ENCODE measurements at places on chromosomes 6 and 20.

DNA sequence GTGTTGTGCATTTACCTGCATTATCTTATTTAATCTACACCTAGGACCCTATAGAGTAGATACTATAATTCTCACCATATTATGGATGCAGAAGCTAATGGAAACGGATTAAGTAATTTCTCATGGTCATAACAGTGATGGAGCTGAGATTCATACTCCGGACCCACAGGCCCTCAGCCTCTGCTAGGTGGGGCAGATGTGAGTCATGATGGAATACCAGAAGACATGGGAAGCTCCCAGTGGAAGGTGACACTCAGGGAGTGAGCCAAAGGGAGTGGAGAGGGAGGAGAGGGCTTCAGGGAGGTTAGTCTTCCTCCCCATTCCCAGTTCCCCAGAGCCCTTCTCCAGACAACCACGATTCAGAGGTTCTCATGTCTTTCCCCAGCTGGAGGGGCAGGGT, 65.2 kb upstream of the GPR6 start:
- no peak for DNase-seq

- DNase-seq: no peak
These were observed 39.1 kb upstream of the SGK1 start for GRCh38 chr6:134357022-134357487.

- no peak for DNase-seq
These were observed 844 bp upstream of the ABRACL start for GRCh38 chr6:139027620-139028182.

DNA sequence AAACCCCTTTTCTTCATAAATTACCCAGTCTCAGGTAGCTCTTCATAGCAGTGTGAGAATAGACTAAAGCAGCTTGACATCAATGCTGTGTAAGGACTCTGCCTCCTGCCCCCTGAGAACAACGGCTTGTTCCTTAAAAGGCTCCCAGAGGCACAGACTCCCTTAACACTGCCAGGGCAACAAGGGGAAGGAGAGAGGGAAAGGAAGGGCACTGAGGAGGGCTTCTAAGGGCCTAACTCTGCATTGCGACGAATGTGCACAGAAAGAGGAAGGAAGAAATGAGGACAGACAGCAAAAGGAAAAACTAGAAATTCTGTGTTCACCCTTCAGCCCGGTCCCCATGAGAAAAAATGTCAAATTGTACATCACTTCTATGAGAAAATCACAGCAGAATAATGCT, 74.0 kb downstream of the AGPAT4 start:
- DNase-seq: no peak

GRCh38 chr20:57008217-57008616, 258.2 kb downstream of the BMP7 start:
- DNase-seq: no peak

GRCh38 chr6:127342296-127342945, 988 bp downstream of the ECHDC1 start:
- no peak for DNase-seq

- DNase-seq: no peak
These were observed 274.8 kb downstream of the LRFN2 start for GRCh38 chr6:40312213-40313015.

DNA sequence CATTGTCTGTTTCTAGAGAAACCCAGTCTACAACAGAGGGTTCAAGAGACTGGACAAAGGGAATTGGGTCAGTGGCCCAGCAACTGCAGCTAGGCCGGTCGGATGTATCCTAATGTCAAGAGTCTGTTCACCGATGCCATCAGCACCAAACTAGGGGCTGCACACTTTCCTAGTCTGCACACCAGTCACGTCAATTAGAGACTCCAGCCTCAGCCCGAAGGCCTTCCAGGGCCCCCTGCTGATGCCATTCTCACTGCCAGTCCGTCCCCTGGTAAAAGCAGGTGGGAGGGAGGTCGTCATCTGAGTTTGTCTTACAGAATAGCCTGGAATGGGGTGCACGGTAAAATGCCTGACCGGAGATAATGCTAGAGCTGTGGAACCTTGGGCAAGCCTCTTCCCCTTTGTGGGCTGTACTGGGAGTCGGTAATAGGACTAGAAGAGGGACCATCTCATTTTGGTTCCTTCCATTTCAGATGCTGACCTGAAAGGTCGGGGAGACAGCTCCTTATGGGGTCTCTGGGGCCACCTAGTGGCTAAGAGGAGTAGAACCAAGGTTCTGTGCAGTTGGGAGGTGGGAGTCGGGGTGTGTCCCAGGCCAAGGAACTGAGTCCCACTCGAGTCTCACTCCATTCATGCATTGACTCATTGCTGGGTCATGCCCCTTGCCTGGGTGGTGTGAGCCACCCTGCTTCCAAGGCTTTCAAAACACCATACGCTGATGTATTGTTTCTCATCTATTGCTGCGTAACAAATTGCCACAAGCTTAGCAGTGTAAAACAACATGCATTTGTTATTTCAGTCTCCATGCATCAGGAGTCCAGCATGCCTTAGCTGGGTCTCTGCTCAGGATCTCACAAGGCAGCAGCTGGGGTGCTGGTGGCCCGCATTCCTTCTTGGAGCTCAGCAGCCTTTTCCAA, 5.1 kb downstream of the SOX12 start:
- DNase-seq: no peak

GRCh38 chr20:48790473-48791003, 37.3 kb downstream of the PREX1 start:
- no peak for DNase-seq

DNA sequence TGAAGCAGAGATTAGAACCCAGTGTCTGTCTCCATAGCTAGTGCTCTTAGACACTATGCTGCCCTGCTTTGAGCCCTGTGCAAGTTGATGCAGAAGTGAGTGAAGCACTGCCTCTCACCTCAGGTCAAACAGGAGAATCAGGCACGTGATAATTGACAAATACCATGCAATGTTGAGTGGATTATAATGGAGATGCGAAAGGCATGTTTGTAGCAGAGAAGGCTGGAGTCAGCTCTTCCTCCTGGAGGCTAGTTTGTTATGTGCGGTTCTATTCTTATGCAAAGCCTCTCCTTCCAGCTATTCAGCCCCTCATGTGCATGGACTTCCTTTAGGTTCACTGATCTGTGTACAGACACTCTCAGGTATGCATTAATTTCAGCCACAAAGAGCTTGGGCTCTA, 108.5 kb downstream of the MANEA start:
- DNase-seq: no peak

GRCh38 chr20:57774111-57774880, 64.5 kb upstream of the PMEPA1 start:
- no peak for DNase-seq

DNA sequence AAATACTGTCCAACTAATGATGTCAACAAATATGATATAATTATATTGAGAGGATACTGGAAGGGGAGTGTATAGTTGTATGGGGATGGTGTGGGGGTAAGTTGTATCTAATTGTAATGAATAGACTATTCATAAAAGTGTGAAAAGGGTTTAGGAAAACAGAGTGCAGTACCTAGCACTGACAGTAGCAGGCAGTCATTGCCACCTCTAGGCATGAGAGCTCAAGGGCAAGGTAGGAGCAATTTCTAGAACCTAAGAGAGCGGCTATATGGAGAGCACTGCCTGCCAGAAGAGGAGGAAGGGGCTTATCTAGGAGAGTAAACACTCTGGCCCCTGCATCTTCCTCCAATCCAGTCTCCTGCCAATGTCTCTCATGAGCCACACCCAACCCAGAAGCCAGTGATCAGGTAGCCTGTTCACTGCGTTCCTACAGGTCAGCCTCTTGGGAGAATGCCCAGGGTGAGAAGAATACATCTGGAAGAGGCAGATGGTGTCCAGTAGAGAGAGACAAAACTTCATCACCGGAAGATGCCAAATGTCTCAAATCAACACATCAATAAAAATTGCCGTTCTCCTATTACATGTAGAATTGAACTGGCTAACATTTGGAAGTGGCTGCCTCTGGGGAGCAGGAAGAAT, 200.0 kb downstream of the LY86 start:
- no peak for DNase-seq

DNA sequence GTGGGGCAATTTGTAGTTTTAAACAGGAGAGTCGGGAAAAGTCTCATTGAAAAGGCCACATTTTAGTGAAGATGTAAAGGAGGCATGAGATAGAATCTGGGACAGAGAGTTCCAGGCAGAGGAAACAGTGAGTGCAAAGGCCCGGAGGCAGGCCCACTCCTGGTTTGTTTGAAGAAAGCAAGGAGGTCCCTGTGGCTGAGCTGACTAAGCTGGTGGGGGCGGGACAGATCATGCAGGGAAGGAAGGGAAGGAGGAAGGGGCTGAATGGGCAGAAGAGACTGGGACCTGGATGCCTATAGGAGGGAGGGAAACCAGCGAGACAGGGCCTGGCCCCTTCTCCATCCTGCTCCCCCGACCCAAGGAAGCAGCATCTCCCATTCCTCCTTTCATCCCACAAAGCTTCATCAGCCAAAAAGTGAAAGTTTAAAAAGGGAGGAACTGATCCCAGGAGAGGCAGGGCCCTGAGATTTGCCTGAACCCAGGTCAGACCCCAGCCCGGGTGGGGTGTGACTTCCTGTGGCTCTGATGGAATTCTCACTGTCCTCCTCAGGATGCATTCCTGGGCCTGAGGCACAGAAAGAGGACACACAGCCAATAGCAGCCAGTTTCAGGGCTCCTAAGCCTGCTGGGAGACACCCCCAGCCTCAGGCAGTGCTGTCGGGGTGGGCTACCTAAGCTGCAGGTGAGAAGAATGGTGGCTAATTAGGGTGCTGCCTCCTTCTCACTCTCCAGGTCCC, 54.2 kb upstream of the SIRPA start:
- DNase-seq: no peak

DNA sequence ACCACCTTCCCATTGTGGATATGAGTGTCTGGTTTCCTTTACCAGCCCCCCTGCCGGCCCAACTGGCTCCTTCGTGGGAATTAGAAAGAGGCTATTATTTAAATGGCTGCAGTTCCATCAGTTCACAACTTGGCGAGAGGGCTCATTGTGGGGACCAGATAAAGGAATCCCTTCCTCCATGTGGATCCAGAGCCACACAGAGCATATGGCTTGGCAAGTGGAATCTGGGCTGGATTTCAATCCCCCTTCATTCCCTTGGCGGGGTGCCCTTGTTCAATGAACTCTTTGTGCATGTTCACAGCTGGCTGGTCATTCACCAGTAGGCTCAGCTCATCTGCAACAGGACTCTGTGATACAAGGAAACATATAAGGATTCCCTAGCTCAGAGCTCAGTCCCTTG, 140.6 kb downstream of the OPN5 start:
- DNase-seq: no peak

DNA sequence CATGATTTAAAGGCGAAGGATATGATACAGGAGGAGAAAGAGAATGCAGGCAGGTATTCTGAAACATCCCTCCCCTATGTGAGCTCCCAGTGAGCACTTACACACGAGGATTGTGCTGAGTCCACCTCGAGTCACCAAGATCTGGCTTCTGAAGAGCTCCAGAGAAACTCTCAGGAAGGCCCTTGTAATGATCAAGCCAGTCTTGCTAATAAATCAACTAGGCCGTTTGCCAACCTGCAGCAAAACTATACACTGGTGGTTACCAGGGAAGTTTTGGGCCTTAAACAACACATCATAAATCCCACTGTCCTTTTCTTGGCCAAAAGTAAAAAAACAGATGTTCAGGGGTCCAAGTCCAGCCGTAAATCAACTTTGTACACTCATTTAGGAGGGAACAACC, 79.2 kb downstream of the STXBP5 start:
- no peak for DNase-seq

DNA sequence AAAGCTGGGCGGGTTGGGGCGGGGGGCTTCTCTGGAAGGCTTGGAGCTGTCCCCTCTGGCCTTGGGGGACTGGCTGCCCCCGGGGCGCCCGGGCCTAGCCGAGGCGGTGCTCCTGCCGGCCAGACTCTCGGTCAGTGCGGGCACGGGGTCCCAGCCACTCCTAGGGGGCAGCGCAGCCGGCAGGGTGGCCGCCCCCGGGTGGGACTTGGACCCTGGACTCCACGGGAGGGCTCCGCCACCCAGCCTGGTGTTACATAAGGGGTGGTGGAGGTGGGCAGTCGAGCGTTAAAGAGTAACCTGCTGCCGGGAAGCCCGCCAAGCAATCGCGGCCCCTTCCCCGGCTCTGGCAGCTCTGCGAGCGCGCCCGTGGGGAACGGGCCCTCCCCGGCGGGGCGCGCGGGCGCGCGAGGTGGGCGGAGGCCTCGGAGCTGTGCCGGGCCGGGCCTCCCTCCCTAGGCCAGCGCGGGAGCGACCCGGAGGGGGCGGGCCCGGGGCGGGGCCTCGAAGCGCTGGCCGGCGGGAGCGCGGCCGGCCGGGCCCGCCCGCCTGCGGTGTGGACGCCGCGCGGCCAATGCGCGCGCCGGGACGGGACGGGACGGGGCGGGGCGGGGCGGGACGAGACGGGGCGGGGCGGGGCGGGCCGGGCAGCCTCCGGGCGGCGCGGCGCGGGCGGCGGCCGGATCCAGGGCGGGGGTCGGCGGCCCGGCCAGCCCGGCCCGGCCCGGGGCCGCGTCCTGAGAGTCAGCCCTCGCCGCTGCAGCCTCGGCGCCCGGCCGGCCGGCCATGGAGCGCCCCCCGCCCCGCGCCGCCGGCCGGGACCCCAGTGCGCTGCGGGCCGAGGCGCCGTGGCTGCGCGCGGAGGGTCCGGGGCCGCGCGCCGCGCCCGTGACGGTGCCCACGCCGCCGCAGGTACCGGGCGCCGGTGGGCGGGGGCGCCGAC, at the start of gene SLC2A4RG:
SLC2A4RG (plus strand) TSS at position 647 of the 940 bp plus-strand sequence; CDS start at position 784, 137 bp downstream.
- DNase-seq: no peak

- no peak for DNase-seq
These were observed 40.1 kb downstream of the BFSP1 start for GRCh38 chr20:17491041-17491440.

DNA sequence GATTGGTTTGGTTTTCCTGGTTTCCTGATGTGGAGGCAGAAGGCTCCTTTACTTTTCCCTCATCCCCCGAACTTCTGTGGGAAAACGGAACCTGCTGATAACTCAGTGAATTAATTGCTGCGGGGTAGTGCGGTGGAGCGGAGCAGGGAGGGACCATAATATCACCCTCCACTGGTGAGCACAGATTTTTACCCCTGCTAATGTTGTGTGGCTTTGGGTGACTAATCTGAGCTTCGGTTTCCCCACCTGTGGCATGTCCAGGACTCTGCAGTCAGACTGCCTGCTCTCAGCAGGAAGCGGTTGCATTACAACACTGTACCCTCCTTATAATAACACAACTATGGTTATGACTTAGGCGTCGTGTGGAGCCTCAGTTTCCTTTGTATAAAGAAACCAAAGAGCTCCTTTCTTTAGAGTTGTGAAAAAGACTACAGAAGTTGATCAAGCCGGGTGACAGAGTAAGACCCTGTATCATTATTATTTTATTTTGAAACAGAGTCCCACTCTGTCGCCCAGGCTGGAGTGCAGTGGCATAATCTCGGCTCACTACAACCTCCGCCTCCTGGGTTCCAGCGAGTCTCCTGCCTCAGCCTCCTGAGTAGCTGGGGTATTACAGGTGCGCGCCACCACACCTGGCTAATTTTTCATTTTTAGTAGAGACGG, 2.2 kb upstream of the ID1 start:
- DNase-seq: no peak
